ENCODE measurements at places on chromosomes 13 and 19.

DNA sequence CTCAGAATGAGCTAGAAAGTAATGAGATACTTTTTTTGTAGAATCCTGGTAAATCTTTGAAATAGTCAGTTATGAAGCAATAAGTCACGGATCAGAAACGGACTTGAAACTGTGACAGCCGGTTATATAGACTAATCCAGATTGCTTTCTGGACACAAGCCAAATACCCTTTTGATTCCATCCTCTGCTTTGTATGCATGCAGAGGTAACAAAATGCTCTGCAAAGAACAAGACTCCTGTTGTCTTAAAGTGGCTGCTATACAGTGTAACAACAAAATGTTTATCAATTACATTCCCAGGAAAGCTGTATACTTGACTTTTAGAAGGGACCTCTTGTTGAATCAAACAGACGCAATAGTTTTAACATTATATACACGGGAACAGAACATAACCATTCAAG lies 66.5 kb upstream of the STARD13 start:
- DNase-seq = no peak

DNA sequence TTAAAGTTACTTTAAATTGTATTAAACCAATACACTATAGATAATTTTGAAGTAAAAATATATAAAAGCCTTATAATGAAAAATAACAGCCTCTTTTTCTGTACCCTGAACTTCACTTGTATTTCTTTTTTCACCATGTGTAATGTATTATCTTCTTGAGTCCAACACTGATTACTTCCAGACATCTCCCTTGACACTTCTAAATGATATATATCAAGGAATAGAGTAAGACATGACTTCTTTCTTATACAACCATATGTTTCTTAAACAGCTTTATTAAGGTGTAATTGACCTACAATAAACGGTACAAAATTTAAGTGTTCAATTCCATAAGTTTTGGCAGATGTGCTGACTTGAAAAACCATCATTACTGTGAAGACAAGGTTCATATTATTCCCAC lies 531.9 kb downstream of the OLFM4 start:
- DNase-seq = no peak

GRCh38 chr19:8446061-8446709 lies 1.4 kb downstream of the HNRNPM start:
- DNase-seq = no peak

DNA sequence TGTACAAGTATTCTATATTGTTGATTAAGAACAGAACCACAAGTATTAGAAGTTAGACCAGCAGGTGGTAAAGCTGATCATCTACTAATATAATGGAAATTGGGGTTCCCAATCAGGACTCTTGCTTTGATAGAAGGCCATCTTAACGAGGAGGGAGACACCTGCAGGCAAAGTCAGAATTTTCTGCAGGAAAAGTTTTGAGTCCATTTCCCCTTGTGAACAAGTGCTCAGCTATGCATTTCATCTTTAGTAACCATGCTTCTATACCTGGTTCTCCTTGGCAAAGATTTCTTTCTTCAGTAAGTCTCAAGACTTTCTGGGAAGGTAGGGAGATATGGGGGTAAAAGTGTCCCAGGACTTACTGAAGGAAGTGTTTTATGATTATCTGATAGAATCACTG lies 36.1 kb upstream of the USPL1 start:
- no peak for DNase-seq

DNA sequence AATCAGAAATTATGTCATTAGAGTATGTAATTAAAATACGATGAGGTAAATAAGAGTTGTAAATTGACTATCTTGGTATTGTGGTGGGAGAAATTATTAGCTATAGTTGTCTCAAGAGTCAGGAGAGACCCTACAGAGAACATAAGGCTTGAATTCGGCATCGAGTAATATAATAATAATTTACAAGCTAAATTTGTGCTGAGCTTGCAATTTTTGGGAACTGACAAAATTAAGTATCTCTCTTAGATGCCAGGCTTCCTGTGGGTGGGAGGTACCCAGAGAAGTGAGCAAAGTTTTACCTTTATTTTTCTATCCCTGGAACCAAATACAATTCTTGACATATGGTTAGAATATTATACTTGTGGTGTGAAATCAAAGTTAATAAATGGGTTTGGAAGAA lies 1637.0 kb downstream of the EFNB2 start:
- DNase-seq = no peak

GRCh38 chr19:45195764-45196163 lies 17.2 kb downstream of the BLOC1S3 start:
- no peak for DNase-seq

DNA sequence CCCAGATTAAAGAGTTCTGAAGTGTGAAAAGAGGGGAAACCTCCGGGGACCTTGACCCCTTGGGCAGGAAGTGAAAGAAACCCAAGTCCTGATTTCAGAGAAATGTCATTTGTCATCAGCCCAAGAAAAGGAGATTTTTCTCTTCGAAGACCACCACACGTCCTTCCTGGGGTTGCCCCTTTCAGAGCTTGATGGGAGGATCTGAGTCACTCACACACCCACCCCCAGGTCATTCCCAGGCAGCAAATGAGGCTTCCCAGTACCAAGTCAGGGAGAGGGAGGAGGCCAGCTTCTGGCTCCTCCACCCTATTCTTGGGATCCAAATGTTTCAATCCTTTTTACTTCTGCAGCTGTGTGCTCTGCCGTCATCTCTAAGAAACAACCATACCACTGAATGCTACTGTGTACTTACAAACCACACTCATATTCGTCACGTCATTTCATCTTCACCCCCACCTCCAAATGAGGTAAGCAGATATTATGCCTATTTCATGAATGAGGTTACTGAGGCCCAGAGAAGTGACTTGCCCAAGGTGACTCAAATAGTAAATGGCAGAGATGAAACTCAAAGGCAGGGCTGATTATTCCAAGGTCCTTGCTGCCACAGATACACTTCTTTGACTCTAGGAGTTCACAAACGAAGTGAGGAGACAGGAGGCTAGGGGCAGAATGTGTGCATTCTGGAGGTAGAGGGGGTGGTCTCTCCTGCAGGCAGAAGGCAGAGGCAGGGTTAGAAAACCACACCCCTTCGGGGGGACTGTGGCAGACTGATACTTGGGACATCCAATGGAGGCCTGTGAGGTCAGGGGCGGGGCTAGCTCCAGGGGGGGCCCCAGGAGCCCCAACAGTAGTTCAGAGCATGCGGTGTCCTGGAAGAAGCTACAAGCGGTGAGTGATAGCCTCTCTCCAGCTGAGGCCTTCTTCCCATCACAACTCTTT lies 5.0 kb upstream of the KMT2B start:
- DNase-seq = no peak

DNA sequence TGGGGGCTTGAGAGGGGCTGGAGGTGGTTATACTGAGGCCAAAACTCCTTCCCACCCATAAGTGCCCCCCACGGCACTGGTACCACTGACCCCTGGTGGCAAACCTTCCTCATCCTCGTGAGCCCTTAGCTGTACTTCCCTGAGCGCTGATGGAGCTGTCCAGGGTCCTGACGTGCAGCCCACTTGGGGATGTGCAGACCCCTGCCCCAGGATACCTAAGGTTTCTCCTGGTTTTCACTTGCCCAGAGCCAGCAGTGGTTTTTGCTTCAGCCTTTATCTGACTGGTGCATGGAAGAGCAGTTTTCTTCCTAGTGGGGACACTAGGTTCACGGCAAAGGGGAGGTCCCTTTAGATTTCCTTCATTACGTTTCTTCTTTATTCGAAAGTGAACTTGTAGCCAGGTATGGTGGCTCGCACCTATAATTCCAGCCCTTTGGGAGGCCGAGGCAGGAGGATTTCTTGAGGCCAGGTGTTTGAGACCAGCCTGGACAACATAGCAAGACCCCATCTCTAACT lies 28.7 kb upstream of the KCTD15 start:
- no peak for DNase-seq

- no peak for DNase-seq
Measured at GRCh38 chr13:100773923-100774663, 99.5 kb upstream of the TMTC4 start.

- no peak for DNase-seq
Measured at GRCh38 chr13:101915331-101915730, 462.9 kb downstream of the ITGBL1 start.

GRCh38 chr19:6773323-6773931 lies 919 bp downstream of the VAV1 start:
- peak; percentile 20 for DNase-seq

DNA sequence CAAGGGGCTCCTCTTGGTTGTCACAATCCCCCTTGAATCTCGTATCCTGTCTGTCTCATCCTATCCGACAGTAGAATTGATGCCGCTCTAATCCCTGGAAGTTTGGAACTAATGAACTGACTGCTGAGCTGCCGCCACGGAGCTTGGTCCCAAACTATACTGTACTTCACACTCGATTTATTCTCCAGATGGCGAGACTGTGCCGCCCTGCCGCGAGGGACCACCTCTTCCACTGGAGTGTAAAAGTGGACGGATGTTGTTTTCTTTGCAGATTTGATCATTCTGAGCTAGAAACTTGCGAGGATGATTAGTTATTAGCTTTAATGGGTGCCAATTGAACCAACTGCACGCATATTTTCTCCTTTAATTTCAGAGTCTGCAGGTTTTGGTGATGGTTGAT lies 117.2 kb downstream of the ZIC5 start:
- no peak for DNase-seq
